ENCODE measurements at places on chromosomes 11 and 22.

DNA sequence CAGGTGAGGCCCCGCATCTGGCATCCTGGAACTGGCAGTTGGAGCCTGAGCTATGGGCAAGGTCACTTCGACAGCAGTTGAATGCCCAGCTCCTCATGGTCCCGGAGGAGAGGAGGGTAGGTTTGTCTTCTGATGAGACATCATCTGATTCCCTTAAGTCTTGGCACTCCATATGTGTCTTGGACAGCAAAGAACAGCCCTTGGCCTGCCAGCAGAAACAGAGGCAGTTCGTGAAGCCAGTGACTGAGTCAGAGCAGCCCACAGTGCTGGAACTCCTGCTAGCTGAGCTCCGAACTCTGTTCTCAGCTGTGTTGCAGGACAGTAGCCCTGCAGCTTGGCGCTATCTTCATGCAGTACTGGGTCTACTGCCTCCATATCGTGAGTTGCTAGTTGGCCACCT is 1.0 kb downstream of the DNHD1 start:
- DNase-seq, result no peak

DNA sequence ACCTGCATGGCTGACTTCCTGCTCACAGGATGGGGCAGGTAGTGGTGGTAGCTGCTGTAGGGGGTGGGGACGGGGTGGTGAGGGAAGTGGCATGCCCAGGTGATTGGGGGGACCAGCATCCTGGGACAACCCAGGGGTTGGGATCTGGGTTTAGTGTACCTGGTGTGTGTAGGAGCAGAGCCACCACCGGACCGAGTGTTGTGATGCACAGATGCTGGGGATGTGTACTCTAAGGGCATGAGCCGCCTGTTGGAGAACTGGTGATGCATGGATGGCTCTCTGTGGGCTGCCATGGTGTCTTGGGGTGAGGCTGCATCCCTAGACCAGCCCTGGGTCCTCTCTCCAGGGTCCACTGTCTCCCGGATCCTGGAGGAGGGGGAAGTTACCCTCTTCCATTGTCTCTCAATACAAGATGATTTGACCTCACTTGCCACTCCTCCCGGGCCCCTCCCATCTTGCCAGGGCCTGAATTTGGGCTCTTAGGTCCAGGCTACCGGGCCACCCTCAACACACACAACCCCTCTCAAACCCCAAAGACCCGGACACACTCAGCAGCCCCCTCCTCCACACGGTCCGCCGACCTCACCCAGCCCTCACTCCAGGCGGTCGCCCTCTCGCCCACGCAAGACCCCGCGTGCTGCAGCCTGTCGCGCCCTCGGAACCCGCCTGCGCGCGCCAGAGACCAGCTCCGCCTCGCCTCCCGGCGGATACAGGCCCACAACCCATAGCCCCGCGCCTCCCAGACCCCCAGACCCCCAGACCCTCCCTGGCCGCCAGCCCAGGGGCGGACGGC is 619 bp downstream of the LRRC75B start:
- peak; percentile 19 for DNase-seq

GRCh38 chr11:117789241-117789640 is 7.8 kb downstream of the DSCAML1 start:
- no peak for DNase-seq

DNA sequence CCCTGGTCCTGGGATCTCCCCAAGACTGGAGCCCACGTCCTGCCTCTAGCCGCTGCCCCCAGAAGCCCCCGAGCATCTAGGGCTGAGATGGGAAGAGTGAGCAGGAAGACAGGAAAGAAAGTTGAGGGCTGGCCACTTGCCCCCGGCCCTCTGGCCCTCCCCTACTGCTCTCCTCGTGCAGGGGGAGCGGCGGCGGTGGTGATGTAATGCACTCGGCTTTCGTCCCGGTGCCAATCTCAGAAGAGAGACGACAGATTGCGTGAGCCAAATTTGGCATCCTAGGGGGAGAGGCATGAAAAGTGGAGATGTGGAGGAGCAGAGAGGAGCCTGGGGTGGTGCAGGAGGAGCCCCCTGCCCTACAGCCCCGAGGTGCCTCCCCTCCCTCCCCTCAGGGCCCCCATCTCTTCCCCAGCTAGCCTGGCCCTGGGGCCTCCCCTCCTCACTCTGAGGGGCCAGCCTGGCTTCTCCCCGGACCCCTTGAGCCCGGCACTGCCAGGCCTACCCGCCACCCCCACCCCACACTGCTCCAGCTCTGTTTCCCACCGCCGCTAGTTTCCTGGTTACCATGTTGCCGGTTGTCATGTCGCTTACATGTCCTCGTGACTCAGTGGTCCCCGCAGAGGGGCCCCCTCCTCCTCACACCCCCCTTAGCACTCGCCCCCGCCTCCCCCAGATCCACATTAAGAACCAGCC is 2.5 kb downstream of the KCNJ4 start:
- peak; percentile 42 for DNase-seq

- DNase-seq, result peak; percentile 79
Observed at GRCh38 chr11:28110108-28110820, 2.1 kb downstream of the METTL15 start.
